ENCODE measurements at places on chromosomes 6 and 20.
A peak's percentile ranks its signal among the peaks of the same experiment; 100 is the strongest.

- no peak for DNase-seq
Measured at GRCh38 chr20:22916021-22916842, 118.9 kb upstream of the SSTR4 start.

DNA sequence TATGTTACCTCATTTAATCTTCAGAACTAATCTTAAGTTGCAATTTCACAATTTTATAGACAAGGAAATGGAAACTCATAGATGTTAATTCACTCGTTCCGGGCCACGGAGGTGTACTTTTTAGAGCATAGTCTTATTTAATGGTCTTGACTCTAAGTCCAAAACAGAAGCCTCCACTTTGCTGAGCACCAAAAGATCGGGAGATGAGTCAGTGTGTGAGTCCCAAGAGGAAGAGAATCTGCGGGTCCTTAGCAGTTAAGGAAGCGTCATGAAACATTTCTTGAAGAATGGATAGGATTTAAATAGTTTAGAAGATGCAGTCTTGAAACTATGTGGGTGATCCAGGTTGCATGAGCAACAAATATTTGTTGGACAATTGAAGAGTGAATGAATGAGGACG, 231.8 kb upstream of the QKI start:
- DNase-seq = no peak

GRCh38 chr20:53643031-53643832, 49.6 kb upstream of the ZNF217 start:
- DNase-seq = peak; percentile 54

GRCh38 chr6:85323435-85324040, 126.3 kb upstream of the NT5E start:
- peak; percentile 55 for DNase-seq

DNA sequence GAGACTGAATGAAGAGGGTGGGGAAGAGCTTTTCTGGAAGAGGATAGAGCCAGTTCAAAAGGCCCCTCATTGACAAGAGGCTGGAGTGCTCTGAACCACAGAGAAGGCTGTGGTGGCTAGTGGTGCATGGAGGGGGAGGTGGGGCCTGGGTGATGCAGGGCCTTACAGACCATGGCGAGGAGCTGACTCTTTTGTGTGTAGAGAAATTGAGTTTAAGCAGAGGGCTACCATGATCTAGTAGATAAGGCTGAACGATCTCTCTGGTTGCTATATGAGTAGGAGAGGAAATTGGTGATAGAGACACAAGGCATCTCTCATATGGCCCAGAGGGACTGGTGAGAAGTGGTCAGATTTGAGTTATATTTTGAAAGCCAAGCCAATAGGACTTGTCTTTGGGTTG, 137.6 kb downstream of the UST start:
- DNase-seq = no peak

- DNase-seq = no peak
Measured at GRCh38 chr20:59996108-59996507, 37.9 kb downstream of the CDH26 start.

DNA sequence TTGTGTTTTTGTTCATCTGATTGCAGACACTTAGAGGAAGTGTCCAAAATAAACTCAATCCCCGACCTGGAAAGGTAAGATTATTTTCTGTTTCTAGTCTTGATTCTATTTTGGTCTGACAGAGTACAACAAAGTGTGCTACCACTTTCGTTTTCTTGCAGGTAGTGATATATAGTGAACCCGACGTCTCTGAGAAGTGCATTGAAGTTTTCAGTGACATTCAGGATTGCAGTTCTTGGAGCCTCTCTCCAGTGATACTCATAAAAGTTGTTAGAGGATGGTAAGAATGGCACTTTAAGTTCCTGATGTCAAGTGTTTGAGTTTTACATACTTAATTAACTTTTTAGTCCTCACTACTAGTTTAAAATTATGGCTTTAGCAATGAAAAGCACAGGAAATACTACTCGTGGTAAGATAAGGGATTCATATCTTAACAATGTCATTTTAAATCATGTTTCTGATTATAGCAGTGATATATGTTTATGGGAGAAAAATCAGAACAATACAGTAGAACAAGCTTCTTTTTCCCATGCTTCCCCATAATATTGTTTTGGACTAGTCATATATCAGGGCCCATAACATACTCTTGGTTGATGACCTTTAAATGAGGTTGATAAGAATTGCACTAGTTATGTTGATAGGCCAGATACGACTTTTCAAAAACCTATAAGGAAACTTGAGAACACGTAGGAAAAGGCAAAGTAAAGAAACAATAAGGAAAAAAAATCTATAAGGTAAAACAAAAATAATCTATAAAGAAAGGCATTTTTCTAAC, 104.0 kb downstream of the RTN4IP1 start:
- DNase-seq = no peak

GRCh38 chr6:170416303-170416702, 109.7 kb downstream of the FAM120B start:
- DNase-seq = no peak

DNA sequence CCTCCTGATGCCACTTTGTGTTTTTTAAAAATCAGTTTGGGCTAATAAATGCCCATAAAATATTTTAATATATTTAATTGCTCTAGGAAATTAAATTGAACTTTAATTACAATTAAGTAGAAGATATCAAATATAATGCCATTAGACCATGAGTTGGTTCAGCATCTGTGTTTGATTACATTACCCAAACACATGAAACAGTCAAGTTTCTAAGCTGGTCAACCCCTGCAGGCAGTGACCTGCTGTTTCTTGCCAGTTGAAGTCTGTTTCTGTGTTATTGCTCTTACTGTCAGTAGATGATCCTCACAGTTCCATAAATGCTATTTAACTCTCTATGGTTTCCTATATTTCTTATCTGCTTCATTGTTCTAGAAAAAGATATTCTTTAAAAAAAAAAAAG, 9.7 kb upstream of the TENT5A start:
- DNase-seq = no peak

DNA sequence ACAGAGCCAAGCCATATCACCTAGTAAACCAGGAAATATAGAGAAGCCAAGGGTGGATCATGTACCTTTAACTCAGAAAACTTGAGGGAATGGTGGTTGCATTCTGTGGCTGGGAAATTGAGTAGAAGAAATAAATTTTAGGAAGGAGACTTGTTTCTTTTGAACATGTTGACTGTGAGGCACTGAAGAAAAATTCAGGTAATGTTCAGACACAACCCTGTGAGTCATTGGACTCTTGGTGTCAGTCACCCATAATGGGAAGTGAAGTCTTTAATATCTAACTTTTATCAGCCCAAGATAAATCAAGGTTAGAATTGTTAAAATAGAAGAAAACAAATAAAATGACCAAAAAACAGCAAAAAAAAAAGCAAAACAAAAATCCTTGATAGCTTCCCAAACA, 98.8 kb upstream of the GRIK2 start:
- DNase-seq = no peak

DNA sequence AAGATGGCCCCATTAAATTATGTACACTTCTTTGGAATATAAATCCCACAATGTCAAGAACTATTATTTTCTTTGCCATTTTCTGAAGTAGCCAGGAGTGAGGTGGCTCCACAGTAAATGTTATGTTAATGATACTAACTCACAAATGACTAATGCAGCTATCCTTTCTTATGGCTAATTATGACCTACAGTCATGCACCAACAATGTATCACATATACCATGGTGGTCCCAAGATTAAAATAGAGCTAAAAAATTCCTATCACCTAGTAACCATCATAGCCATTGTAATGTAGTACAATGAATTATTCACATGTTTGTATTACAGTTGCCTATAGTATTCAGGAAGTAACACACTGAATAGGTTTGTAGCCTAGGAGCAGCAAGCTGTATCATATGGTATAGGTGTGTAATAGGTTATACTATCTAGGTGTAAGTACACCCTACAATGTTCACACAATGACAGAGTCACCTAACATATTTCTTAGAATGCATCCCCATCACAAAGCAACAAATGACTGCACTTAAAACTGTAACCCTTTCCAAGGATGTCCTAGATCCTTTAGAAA, 15.3 kb downstream of the ECHDC1 start:
- DNase-seq = no peak

DNA sequence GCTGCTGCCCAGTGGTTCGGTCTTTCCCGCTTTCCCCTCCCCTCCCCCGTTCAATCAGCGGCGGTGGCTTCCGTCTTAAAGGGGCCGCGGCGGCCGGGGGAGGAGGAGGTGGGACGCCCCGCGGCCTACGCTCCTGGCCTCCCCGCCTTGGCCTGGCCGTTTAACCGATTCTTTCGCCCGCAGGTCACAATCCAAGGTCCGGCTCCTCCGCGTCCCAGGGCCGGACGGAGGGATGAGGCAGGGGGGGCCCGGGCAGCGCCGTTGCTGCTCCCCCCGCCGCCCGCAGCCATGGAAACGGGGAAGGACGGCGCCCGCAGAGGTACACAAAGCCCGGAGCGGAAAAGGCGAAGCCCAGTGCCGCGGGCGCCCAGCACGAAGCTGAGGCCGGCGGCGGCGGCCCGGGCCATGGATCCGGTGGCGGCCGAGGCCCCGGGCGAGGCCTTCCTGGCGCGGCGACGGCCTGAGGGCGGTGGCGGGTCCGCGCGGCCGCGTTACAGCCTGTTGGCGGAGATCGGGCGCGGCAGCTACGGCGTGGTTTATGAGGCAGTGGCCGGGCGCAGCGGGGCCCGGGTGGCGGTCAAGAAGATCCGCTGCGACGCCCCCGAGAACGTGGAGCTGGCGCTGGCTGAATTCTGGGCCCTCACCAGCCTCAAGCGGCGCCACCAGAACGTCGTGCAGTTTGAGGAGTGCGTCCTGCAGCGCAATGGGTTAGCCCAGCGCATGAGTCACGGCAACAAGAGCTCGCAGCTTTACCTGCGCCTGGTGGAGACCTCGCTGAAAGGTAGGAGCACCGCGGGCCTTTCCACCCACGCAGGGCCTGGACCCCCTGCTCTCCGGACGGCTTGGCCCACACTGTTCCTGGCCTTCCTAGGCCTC, 1.2 kb downstream of the STK35 start:
- DNase-seq = peak; percentile 80

- no peak for DNase-seq
Measured at GRCh38 chr6:51855310-51856082, 231.9 kb downstream of the PKHD1 start.

GRCh38 chr6:144314562-144314961, 29.4 kb downstream of the UTRN start:
- DNase-seq = no peak

DNA sequence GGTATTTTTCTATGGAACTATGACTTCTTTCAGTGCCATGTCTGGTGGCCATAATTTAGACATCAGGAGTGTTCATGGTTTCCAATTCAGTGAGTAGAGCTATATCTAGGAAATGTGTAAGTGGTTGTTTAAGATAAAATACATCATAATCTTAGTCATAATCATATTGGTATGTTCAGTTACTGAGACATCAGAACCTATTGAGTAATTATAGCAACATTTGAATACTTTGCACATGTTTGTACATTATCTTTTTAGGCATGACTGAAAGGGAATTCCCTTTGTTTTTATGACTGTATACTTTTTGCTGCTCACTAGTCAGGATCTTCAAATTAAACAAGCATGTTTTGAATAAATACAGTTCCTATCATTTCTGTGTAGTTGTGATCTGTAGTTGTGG, 64.0 kb downstream of the STXBP5 start:
- DNase-seq = no peak

- no peak for DNase-seq
Measured at GRCh38 chr6:109087661-109088264, 6.9 kb downstream of the SESN1 start.

- DNase-seq = no peak
Measured at GRCh38 chr20:38430679-38431325, 4.3 kb downstream of the SNHG17 start.

- no peak for DNase-seq
Measured at GRCh38 chr6:52972989-52973388, 22.1 kb downstream of the GSTA4 start.

- no peak for DNase-seq
Measured at GRCh38 chr6:42163981-42164380, 9.2 kb upstream of the GUCA1A start.

- no peak for DNase-seq
Measured at GRCh38 chr6:164469276-164469949, 840.0 kb downstream of the C6orf118 start.

- no peak for DNase-seq
Measured at GRCh38 chr6:32825966-32826365, 9.2 kb upstream of the HLA-DOB start.

DNA sequence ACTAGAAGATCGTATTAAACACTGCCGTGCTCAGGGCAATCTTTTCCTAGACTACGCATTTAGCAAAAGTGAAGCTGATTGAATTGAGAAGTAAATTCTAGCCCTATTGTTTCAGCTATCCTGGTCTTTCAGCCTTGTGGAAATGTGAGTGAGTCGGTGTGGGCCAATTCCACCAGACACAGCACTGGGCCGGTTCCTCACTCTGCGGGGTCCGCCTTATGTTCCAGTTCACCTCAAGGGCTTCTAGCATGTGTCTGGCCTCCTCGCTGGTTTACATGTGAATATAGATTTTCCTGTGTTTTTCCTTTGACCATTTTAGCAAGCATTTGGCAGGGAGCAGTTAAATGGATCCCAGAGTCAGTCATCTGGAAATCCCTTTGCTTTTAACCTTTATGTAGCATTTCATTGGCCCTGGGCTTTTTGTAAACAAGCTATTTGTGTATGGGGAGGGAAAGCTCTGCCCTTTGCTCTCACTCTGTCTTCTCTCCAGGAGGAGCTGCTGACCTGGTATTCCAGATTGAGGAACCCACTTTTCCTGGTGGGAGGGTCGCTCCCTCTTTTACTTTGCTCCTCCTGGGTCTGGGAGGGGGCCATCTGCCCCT, 12.4 kb upstream of the GTSF1L start:
- DNase-seq = no peak

- DNase-seq = no peak
Measured at GRCh38 chr6:29626948-29627754, 5.8 kb downstream of the GABBR1 start.

GRCh38 chr6:33613795-33614168, 7.3 kb upstream of the ITPR3 start:
- DNase-seq = no peak

- no peak for DNase-seq
Measured at GRCh38 chr6:52132292-52132691, 44.9 kb upstream of the PKHD1 start.

GRCh38 chr6:37029249-37029971, 24.0 kb downstream of the FGD2 start:
- no peak for DNase-seq

- no peak for DNase-seq
Measured at GRCh38 chr20:53652859-53653517, 59.3 kb upstream of the ZNF217 start.

All from activated T-cell treated with anti-CD3 and anti-CD28 coated beads for 24 hours (primary cell).